NCI-H460 (cell line): ENCODE measurements at places on chromosomes 3 and 15.
A peak's percentile ranks its signal among the peaks of the same experiment; 100 is the strongest.

DNA sequence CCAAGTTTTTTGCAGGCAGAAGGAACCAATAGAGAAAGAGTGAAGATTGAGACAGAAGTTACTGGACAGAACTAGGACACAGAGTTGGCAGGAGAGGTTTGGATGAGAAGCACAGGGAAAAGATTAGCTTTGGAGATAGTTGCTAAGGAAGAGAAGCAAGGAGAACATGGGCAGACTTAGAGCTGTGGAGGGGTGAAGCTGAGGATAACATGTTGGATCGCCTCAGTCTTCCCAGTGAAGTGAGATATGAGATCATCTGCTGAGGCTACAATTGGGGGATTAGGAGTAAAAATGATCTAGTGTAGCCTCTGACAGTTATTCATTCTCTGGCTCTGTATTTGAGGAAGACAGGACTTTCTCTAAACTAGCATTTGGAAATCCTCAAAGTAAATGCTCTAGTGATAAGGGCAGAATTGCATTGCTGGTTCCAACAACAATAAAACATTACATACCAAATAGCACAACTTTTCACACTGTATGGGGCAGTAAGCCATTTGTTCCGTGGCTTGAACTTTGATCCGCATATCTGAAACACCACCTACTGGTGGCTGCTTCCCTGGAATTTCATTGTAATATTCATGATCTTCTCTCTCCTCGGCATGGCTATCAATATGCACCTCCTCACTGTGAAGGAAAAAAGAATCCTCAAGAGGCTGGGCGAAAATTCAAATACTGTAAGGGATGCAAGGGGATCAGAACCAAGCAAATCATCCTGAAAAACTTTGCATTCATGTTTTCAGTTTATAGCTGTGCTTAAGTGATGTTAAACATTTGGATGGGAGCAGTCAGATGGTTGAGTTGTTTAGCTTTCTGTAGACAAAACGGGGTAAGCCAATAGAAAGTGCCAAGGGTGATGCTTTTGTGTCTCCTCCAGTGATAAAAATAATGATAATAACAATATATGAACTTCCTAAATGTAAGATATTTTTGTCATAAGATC, 22.2 kb upstream of the EID1 start:
- DNase-seq, result no peak

DNA sequence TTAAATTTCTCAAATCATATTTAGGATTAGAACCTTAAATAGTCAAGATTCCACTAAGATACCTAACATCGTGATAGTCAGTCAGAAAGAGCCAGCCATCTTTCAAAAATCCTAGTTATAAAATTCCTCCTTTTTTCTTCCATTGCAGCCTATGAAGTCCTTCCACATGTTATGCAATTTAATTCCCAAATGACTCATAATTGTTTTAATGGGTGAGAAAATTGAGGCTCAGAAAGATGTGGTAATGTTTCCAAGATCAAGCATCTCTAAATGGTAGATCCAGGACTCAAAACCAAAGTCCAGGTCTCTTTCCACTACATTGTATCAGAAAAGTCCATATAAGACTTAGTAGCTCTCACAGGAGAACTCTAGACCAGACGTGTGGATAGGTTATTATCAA, 9.5 kb downstream of the CFAP44 start:
- DNase-seq, result no peak

DNA sequence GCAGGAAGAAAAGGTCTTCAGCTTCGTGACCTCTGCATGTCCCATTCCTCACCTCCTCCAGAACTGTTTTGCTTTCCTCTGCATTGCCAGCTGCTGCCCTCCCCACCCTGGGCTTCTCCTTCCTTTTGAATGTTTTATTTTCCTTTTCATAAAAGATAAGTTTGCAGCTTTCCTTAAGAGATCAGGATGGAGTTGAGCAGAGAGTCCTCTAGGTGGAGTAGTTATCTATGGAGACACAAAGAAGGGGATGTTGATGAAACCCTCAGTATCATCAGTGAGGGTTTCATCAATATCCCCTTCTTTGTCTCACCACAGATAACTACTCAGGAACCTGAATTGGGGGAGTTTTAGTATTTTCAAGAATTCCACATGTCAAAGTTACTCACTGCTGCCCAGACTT, 19.0 kb upstream of the SLC25A36 start:
- peak; percentile 21 for DNase-seq

- DNase-seq, result no peak
Observed at GRCh38 chr3:128080323-128081080, 28.3 kb downstream of the SEC61A1 start.

GRCh38 chr3:186933816-186934215, 3.5 kb downstream of the ST6GAL1 start:
- no peak for DNase-seq

GRCh38 chr3:45027441-45027840, 1.3 kb downstream of the CLEC3B start:
- no peak for DNase-seq

DNA sequence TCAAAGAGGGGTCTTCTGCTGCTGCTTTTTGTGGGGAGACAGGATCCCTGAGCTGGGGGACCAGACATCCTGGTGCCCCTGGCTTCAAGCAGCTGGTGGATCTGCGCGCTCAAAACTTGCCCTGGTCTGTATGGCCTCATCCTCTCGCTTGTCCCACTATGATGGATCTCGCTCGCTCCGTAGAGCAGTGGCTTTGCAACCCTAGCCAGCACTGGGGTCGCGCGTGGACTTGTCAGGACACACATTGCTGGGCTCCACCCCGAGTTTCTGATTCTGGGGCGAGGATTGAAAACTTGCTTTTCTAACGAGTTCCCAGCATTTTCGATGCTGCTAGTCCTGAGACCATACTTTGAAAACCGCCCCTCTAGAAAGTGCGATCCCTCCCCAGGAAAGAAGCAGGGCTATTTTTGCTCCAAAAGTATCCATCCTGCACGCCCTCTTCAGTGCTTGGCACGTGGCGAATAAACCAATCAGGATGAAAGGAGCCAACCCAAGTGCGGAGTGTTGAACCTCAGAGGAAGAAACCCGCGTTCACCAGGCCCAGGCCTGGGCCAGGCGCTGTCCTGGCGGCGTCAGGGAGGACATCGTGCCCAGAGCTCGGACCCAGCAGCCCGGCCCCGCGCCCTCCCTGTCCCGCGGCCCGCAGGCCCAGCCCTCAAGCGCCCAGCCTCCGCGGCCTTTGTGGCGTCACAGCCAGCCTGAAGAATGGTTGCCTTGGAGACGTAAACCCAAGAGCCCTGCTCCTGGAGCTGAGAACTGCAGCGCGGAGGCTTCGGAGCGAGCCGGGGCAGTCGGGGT, at the start of gene CFAP100:
CFAP100 (plus strand) TSS at position 731 of the 798 bp plus-strand sequence. CDS start 1,092 bp downstream, outside the sequence.
- no peak for DNase-seq

GRCh38 chr3:99625237-99625622, 13.2 kb upstream of the COL8A1 start:
- DNase-seq, result no peak

DNA sequence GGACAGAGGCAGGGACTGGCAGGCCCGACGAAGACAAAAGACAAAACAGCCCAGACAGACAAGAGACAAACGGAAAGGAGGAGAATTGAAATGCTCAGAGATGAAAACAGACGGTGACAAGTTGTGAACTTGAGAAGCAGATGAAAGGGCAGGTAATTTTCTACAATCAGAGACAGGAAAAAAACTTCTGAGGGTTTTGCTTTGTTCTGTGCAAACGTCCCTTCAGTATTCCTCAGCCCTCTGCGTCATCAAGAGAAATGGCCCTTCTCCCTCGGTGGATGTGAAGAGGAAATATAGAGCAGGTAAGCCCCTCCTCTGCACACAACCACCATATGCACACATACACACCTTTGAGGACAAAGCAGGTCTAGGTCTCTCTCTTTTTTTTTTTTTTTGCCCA, 206.6 kb downstream of the UACA start:
- DNase-seq, result no peak

GRCh38 chr3:154976072-154976983, 103.8 kb upstream of the MME start:
- DNase-seq, result no peak

GRCh38 chr3:99396651-99397275, 241.6 kb upstream of the COL8A1 start:
- no peak for DNase-seq

GRCh38 chr15:40302288-40302886, 5.3 kb downstream of the PLCB2 start:
- no peak for DNase-seq

- no peak for DNase-seq
Observed at GRCh38 chr3:27641888-27642601, 80.1 kb downstream of the EOMES start.

- no peak for DNase-seq
Observed at GRCh38 chr3:195467641-195468390, 25.0 kb upstream of the ACAP2 start.

DNA sequence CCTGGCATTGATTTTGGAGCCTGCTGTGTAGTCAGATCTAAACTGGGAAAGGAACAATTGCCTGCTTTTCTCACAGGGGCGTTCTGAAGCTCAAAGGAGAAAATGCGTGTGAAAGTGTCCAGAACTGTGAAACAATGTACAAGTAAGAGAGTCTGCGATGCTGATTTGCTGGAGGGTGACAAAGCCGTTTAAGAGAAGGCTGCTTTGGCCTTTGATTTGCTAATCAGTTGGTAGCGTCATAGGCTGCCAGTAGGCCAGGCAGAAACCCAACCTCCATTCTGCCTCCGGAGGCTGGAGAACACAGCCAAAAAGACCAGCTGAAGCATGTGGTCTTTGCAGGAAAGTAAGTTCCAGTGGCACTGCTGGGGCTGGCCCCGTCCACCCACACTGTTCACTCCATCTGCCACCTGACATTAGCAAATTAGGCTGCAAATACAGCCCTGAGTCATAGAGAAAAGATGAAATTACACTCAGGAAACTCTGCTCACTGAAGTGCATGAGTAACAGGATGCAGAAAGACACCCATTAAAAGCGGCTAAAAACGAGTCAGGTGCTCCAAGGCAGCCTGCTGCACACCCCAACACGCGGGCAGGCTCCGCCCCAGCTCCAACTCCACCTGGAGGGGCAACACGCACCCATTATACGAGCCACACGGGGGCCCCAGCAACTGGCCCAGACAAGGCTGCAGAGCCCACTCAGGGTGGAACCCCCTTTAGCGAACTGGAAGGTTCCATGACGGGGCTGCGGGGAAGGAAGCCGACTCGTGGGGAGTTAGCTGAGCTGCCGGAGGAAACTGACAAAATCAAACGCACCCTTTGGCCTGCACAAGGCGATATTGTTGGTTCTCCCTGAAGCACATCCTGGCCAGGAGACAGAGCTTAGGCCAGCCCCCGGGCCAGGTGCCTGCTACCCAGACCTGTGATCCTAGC, 31.6 kb downstream of the ZDHHC19 start:
- DNase-seq, result no peak

DNA sequence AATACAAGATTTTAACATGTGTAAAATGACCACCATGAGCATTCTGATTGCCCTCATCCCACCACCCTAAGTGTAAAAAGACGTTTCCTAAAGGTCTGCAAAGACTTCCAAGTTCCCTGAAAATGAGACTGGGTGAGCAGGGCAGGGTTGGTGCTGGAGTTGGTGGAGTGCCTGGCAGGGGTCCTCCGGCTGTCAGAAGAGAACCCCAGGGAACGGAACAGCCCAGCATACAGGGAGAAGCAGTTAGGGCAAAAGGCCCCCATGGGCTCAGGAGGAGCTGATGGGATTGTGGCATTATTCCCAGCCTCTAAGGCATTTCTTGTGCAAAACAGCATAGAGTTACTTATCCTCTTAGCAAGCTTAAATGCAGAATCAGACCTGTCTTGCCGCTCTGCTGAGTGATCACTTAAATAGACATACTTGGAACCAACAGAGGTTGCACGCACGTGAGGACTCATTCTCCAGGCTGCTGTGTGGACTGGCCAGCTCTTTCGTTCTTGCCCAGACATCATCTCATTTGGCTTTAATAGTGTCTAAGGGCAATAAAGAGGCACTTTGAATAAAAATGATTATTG, 36.0 kb downstream of the XYLB start:
- no peak for DNase-seq

DNA sequence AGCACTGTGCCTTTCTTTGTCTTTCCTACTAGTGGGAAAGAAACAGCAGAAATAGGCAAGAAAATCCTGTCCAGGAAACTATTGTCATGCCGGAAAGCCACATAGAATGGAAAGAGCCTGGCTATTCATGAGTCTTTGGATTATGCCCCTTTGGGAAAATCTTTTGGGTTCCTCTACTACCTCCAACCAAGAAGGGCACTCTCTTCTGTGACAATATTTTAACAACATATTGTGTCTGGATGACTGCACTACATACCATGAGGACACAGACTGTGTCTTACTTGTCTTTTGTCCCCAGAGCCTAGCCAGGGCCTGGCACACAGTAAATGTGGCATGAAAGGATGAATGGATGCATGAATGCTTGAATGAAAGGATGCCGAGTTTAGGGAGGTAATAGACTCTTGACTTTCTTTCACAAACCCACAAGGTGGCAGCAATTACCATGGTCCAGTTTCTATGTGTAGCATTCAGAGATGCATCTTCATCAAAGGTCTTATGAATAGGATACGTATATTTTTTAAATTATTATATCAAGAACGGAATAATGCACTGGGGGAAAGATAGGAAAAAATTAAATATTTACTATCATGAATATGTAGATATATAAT, 30.3 kb downstream of the ARL14 start:
- DNase-seq, result peak; percentile 32

GRCh38 chr3:115068799-115069198, 78.3 kb downstream of the ZBTB20 start:
- no peak for DNase-seq
